ENCODE measurements at places on chromosomes 16 and 17.

GRCh38 chr16:66735891-66736290 is 15.5 kb downstream of the DYNC1LI2 start:
- DNase-seq = no peak

GRCh38 chr17:82789051-82789592 is 37.3 kb downstream of the TBCD start:
- DNase-seq = no peak

DNA sequence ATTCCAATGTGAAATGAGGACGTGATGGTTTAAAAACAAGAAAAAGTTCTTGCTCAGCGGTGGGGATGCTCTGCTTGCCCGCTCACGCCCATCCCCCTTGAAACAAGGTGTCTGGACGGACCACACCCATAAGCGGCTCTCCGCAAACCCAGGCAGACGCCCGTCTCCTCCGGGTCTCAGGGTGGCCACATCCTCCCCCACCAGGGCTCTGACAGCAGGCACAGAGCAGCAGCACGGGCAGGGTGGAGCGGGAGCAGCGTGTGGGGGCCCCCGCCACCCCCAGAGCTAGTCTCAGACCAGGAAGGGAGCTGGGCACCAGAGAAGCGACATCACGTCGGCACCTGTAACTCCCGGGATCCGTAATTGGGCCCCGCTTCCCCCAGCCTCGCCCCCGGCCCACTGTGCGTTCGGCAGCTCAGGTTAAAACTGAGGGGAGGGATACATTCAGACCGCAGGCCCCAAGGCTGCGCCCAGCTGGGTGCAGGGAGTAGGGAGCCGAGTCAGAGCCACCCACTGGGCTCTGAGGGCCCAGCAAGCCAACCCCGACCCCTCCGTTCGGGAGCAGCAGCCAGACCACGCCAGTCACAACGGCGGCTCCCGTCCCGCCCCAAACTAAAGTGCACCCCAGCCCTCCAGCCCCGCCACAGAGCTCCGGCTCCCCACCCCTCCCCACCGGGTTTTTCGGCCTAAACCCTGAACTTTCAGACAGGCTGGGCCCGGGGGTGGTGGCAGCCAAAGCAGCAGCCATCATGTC is 22.0 kb downstream of the CLUH start:
- no peak for DNase-seq

GRCh38 chr16:50992350-50993032 is 158.6 kb downstream of the SALL1 start:
- no peak for DNase-seq

DNA sequence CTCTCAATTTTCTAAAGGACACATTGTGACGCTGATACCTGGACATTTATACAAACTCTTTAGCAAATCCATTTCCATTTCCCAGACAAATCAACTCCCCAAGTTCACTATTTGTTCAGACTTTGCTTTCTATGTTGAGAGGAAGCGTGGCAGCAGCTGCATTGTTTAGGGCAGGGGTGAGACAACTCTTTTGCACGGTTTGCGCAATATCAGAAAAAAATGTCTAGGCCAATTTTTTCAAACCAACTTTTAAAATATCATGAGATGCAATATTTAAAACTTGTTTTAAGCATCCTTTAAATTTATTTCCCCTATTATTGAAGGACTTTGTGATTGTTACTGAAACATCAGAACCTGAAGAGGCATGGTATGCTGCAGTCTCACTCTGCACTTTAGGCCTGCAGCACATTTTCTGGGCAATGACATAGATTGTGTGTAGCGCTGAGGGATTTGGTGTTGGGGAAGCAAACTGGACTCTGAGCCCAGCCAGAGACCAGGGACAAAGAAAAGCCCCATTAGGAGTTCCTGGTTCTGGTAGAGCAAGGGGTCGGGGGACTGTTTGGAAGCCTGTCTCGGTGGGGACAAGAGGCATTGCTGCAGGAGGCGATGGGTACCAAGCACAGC is 6.4 kb upstream of the CCDC182 start:
- no peak for DNase-seq

DNA sequence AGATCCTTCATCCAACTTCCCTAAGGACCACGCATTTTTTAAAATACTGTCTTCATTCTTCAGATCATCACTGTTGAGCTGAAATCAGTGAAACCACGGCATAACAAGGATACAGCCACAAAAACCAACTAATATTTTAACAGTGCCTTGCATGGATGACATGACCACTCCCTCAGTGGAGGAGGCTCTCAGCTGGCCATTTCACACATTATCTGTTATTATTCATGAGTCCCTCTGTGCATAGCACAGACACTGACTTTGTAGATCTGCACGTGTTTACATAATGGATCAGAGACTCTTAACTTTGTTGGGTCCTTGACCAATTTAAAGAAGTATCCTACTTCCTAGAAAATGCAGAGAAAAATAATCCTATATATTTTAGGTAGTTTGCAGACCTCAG is 104.8 kb upstream of the NUDT7 start:
- DNase-seq = no peak

GRCh38 chr17:27778183-27778582 is 22.1 kb downstream of the NOS2 start:
- DNase-seq = no peak

DNA sequence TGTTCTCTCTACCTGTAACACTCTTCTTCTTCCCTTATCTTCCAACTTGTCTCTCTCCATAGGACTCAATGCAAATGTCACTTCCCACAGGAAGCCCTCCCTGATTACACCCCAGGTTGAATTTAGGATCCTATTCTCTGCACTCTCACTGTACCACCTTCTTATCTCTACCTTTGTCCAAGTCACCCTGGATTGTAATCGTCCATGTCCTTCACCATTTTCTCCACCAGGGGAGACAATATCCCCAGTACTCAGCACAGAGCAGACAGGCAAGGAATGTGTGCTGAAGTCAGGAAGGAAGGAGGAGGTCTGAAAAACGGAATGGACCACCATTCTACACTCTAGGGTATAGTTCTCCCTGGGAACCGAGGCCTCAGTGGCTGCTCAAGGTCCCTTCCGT is 14.2 kb downstream of the C16orf82 start:
- no peak for DNase-seq

DNA sequence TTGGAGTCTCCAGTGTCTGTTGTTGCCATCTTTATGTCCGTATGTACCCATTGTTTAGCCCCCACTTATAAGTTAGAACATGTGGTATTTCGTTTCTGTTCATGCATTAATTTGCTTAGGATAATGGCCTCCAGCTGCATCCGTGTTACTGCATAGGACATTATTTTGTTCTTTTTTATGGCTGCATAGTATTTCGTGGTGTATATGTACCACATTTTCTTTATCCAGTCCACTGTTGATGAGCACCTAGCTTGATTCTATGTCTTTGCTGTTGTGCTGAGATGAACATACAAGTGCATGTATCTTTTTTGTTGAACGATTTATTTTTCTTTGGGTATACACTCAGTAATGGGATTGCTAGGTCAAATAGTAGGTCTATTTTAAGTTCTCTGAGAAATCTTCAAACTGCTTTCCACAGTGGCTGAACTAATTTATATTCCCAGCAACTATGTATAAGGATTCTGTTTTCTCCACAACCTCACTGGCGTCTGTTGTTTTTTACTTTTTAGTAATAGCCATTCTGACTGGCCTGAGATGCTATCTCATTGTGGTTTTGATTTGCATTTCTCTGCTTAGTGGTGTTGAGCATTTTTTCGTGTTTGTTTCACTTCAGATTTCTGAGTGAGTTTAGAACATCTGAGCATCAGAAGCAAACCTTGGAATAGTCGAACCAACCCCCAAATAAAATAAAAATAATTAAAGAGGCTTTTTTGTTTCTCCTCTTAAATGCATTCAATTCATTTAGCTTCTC is 304.7 kb downstream of the ZFHX3 start:
- DNase-seq = no peak

- DNase-seq = no peak
Observed at GRCh38 chr17:58537266-58537665, 22.8 kb upstream of the MTMR4 start.

GRCh38 chr16:83682116-83682867 is 125.5 kb upstream of the HSBP1 start:
- no peak for DNase-seq

GRCh38 chr16:79463841-79464240 is 136.7 kb downstream of the MAF start:
- no peak for DNase-seq

GRCh38 chr17:37614391-37614790 is 5.2 kb upstream of the SYNRG start:
- DNase-seq = no peak

GRCh38 chr16:75044800-75045361 is 46.1 kb downstream of the ZNRF1 start:
- DNase-seq = no peak

- no peak for DNase-seq
Observed at GRCh38 chr17:75450270-75450669, 6.2 kb upstream of the TMEM94 start.

DNA sequence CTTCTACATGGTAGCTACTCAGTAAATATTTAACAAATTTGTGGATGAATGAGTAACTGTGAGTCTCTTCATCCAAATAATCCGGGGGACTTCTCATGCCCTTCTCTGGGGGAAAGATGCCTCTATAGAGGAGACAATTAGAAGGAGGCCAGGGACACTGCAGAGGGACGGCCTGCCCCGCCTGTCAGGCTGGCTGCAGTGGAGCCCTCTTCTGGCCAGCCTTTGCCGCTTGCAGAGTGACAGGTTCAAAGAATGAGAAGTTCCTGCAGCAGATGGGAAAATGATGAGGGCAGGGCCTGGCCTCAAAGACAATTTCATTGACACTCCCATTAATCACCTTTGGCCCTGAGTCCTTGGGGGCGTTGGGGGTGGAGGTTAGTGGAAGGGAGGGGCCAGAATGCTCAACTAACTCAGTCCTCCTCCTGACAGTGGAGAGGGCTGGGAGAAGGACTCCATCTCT is 339.0 kb downstream of the MAF start:
- no peak for DNase-seq

DNA sequence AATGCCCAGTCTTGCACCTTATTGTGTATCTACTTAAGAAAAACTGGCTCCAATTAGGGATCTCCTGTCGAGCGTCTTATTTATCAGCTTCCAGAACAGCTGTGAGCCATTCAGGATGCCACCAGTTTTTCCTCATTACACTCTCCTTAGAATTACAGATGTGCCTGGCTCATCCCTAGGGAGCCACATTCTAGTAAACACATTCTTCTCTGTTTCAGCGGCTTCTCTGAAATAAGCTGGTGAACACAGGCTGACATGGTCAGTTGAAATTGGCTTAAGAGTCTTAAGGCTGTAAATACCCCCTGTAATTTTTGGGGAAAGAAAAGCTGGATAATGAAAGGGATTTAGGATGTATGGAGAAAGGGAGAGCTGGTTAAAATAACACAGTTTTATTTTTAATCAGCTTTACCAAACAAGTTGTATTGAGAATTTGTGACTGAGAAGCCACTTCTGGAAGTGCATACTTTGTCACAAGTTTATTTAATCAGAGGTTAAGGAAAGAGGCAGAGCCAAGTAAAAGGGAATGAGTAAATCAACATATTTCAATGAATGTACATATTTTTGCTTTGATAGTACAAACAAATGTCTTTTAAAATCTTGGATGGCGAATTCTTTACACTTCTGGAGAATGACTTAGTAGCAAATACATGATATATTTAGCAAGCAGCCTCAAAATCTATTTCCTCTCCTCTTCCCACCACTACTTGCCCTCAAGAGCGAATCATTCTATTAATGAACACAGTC is 562.0 kb upstream of the GOT2 start:
- DNase-seq = no peak

DNA sequence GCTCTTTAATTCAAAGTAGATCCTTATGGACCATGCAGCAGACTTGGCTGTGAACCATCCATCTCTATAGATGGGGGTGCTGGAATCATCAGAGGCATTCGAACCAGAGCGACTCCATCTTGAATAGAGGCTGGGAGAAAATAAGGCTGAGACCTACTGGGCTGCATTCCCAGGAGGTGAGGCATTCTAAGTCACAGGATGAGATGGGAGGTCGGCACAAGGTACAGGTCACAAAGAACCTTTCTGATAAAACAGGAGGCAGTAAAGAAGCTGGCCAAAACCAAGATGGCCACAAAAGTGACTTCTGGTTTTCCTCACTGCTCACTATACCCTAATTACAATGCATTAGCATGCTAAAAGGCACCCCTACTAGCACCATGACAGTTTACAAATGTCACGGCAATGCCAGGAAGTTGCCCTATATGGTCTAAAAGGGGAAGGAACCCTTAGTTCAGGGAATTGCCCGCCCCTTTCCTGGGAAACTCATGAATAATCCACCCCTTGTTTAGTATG is 89.2 kb upstream of the BRD7 start:
- no peak for DNase-seq

DNA sequence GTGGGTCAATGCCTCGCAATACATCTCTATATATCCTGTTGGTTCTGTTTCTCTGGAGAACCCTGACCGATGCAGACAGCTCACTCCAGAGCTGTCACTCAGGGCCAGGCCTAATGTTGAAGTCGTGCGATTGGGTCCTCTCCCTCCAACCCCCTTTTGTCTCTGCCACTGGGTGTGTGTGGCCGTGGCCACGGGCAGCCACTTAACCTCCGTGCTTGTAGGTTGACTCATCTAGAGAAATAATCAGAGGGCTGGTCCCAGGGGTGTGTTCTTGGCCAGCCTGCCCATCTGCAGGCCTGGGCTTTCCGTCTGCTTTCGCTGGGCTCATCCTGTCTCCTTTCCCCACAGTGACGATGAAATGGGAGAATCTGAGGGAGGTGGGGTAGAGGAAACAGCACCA is 7.4 kb downstream of the ADAD2 start:
- no peak for DNase-seq

GRCh38 chr16:22681554-22682291 is 132.2 kb upstream of the HS3ST2 start:
- DNase-seq = no peak

DNA sequence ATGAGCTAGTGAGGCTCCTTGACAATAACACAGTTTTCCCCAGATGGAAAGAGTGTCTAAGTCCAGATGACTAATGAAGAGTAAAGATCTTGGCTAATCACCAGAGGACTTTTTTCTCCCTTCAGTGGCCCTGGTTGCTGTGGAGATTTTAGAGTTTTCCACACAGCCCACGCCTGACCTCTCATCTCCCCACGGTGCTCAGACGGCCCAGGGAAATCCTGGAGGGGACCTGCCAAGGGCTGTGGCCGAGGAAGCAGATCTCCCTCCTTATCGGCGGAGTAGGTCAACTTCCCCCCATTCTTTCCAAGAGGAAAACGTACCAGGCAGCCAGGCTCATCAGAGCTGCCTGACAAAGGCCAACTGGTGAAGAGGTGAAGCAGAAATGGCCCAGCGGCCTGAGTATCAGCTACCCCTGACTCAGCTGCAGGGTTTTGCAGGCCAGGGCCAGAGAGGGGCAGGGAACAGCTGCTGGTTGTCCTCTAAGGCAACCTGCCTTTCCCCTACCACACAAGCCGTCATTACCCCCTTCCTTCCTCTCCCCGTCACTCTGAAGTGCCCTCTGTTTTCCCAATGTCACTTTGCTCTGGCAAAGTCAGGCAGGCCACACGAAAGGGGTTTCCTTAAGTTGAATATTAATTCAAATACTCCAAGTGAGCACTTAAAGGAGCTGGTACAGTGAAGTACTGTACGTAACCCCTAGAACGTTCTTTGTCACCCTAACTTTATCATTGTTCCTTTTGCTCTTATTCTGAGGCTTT is 140.2 kb upstream of the ADAMTS18 start:
- no peak for DNase-seq

- DNase-seq = no peak
Observed at GRCh38 chr16:30116291-30117207, 3.2 kb upstream of the GDPD3 start.

GRCh38 chr17:970364-970763 is 9.2 kb downstream of the NXN start:
- no peak for DNase-seq
